ENCODE measurements at places on chromosomes 12 and 14.
A peak's percentile ranks its signal among the peaks of the same experiment; 100 is the strongest.

DNA sequence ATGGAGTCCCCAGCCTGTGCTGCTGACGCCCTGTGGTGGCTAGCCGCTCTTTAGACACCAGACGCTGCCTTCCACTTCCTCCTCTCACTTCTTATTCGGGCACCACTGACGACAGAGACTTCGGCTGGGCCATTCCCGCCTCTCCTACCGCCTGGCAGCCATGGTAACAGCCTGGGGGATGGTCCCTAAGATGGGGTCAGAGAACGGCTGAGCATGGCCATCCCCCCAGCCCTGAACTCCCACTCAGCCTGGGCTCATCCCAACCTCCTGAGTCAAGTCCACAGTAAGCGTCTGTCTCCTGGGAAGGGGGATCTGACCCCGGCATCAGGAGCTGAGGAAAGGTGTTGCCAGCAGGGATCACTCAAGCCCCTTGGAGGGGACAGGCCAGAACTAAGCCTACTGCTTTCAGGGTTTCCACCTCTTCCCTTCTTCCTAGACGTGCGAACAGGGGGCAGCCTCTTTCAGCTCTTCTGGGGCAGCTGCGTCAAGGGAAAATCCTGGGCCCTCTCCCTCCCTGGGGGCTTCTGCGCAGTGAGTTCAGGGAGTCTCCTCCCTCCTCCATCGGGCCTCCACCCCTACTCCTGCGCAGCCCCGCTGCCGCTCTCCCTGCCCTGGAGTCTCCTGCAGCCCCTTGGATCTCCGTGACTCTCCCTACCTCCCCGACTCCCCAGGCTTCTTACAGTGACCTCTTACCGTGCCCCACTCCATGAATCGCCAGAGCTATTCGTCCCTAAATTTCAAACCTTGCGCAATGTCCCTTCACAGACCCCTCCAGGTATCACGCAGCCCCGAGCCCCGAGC lies 643 bp upstream of the TAMALIN start:
- peak; percentile 68 for DNase-seq

DNA sequence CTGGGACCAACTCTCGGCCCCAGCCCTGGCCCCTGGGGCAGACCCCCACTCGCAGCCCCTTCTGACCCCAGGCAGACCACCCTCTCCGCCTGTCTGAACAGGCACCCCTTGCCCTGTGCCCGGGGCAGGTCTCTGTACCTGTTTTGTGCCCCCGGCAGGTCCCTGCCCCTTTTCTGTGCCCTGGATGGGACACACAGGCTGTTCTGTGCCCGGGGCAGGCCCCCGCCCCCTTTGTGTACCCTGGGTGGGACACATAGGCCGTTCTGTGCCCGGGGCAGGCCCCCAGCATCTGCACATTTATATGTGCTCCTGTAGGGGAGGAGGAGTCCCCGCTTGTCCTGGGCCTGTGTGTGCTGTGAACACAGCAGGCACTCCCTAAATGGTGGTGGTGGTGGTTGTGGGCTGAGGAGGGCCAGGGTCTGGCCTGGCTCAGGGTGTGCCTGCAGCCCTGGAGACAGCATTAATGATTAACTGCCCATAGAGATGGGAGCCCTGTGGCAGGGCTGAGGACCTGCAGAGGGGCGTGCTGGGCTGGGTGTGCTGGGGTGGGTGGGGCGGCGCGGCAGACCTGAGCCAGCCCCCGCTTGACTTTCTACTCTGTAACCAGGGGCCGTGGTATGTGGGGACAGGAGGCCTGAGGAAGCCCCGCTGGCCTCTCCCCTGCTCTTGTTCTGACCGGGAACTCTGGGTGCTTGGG lies 3.7 kb downstream of the FBRSL1 start:
- DNase-seq: no peak

DNA sequence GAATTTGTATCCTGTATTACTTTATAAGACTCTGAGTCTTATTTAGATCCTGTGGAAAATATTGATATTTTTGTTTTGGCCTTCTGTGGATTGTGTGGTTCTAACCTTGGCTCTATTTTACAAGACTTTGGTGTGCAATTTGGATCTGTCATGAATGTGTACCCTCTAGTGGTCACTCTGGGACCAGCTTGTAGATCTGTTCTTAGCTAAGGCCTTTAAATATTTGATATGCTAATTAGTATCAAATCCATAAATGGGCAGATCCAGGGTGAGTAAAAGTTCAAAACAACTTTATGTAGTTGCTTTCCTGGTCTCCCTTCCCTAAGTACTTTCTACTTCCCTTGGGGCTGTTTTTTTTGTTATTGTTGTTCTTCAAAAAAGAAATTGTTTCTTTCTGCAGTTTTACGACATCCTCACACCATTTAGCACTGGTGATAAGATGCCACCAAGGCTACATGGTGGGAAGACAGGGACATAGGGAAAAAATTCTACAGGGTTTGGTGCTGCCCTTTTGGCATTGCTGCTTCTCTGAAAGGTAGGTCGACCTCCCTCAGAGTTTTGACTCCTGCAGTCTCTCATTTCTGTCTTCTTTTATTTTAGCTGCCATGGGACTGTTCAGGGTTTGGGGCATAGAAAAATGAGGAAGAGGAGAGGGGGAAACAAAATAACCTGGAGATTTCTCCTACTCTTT lies 238.5 kb downstream of the GPHN start:
- no peak for DNase-seq

GRCh38 chr12:105775343-105775742 lies 363.4 kb downstream of the NUAK1 start:
- no peak for DNase-seq

DNA sequence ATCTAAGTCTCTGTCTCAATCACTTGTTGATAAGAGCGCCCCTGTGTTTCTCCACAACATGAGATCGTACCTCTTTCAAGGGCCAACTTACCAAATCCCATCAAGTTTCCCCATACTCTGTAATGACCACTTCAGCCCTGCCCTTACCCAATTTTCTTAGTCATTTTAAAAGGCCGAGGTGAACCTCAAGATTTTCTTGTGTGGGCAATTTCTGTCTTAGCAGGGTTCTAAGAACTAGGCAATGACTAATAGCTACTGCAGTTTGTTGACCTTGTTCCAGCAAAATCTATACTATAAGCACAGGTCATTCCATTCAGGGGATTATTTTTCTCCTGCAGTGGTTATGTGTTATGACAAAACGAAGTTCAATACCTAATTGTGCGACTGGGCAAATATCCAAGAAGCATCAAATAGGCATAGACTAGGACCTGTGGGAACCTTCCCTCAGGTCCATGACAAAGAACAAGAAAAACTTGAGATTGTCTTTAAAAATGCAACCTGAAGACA lies 359.8 kb downstream of the PCNX1 start:
- no peak for DNase-seq

- peak; percentile 51 for DNase-seq
Measured at GRCh38 chr12:124411281-124411878, 116.5 kb downstream of the RFLNA start.

DNA sequence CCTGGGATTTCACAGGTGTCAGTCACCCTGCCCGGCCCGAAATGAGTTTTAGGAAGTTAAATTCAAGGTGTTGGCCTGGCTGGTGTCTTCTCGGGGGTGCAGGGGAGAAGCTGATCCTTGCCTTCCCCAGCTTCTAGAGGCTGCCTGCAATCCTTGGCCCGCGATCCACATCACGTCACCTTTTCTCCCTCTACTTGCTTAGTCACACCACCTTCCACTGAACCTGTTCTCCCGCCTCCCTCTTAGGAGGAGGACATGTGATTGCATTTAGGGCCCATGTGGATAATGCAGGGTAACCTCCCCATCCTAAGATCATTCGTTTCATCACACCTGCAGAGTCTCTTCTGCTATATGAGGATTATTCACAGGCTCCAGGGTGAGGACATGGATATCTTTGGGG lies 25.4 kb upstream of the ATXN2 start:
- DNase-seq: no peak

GRCh38 chr14:61889914-61890351 lies 127.7 kb downstream of the SNAPC1 start:
- DNase-seq: no peak

- DNase-seq: no peak
Measured at GRCh38 chr14:25006961-25007795, 42.8 kb downstream of the STXBP6 start.

GRCh38 chr12:70364695-70365397 lies 1.2 kb upstream of the KCNMB4 start:
- DNase-seq: no peak

All from dorsolateral prefrontal cortex (tissue), 122 donors.